Endothelial cell (in vitro differentiated cells): ENCODE measurements at places on chromosomes 4 and X. TPM values are rescaled to one million over a fixed set of nuclear protein-coding genes. Genes with fewer than 3 reads are reported as not detected.

Gene TEC
- 1.9 TPM for total RNA-seq

Gene AFM
- 0.64 TPM for total RNA-seq

Gene CCDC110
- total RNA-seq = 0.67 TPM

Gene SPATA4
- total RNA-seq = not detected

Gene STOX2
- 4.8 TPM for total RNA-seq

Gene RBMXL3
- total RNA-seq = not detected

DNA sequence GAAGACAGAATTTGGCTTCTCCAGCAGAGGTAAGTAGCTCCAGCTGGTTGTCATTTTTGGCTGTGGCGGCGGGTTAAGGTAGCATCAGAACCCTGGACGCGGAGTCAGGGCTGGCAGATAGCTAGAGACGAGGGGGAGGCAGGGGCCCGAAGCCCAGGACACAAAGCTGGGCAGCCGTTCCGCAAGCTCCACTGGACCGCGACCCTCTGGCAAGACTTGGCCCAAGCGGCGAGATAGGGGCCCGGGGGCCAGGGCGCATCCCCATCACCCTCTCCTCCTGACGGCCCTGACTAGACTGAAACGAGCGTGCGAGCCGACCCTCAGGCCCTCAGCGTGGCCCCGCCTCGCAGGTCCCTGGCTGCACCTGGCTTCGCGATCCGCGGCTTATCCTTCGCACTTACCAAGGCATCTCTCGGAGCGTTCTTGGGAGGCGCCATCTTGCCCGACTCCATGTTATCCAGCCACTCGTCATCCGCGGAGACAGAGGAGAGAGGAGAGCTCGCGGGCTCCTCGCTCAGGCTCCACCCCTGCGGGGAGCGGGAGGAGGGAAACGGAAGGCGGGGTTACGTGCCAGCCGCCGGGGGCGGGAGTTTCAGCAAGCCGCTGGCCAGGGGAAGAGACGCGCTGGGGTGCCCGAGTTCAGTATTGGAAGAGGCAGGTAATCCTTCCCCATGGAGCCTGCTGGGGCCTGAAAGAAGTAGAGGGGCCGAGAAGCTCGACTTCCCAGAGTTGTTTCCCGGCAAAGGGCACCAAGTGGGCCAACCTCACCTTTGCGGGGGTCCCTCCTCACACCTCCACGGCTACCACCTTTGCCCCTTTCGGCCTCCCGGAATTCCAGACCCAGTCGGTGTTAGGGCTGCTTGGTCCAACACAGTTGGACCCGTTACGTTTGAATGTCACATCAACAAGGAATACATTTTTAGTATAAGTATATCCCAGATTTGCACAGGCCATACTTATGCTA, at the start of gene TAF9B:
Gene TAF9B, minus strand, starts transcription at position 491 of the 964 bp plus-strand sequence. Its CDS starts 39 bp downstream, at position 452.
- peak within 1 kb of the TSS; percentile 89 for H3K4me3 ChIP-seq
- DNase-seq = peak; percentile 71
- peak within 1 kb of the TSS; percentile 42 for H3K27ac ChIP-seq
- H3K27me3 ChIP-seq = peaks cover 1% of the 10 kb centered on the region
- no peaks in the 10 kb centered on the region for H3K36me3 ChIP-seq
- H3K4me1 ChIP-seq = peaks cover 3% of the 10 kb centered on the region

- H3K4me3 ChIP-seq = no peak overlapping the region
- DNase-seq = no peak
- peaks cover 8% of the 10 kb centered on the region for H3K36me3 ChIP-seq
- peaks cover 2% of the 10 kb centered on the region for H3K27me3 ChIP-seq
- no peak overlapping the region for H3K27ac ChIP-seq
- H3K4me1 ChIP-seq = peaks cover 16% of the 10 kb centered on the region
Observed at GRCh38 chr4:129335276-129335675, 239.3 kb downstream of the C4orf33 start.

- peaks cover 1% of the 10 kb centered on the region for H3K27me3 ChIP-seq
- H3K27ac ChIP-seq = no peak overlapping the region
- no peaks in the 10 kb centered on the region for H3K4me1 ChIP-seq
- DNase-seq = no peak
- no peaks in the 10 kb centered on the region for H3K36me3 ChIP-seq
Observed at GRCh38 chrX:118675966-118676349, 51.4 kb upstream of the IL13RA1 start.

DNA sequence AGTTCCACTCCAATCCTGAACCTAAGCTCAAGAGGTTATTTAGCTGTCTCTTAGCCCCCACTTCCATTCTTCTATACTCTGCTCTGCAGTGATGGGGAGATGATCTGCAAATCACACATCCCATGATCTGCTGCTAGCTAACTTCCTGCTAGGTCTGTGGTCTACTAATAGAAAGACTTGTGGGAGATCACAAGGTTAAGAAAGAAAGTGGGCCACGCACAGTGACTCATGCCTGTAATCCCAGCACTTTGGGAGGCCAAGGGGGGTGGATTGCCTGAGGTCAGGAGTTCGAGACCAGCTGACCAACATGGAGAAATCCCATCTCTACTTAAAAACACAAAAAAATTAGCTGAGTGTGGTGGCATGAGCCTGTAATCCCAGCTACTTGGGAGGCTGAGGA, 471.1 kb upstream of the NWD2 start:
- H3K27ac ChIP-seq = no peak overlapping the region
- no peak overlapping the region for H3K4me3 ChIP-seq
- H3K27me3 ChIP-seq = peaks cover 3% of the 10 kb centered on the region

DNA sequence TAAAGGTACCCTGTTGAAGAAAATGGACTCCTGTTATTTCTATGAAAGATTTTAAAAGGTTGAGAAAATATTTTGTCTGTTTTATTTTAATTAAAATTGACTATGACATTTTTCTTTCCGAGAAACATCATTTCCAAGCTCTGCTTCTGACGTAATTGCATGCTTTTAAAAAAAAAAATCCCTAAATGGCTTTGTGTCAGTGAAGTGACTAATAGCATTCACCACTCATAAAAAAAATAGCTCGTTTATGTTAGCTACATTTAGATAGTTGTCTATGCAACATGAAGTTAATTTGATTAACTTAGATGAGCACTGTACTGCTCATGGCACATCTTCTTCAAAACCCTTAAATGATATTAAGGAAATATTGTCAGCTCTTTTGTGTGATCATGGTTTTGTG, 105.1 kb upstream of the KLHL13 start:
- no peak for DNase-seq
- H3K36me3 ChIP-seq = no peaks in the 10 kb centered on the region
- H3K27ac ChIP-seq = no peak overlapping the region
- no peaks in the 10 kb centered on the region for H3K27me3 ChIP-seq
- no peak overlapping the region for H3K4me3 ChIP-seq
- no peaks in the 10 kb centered on the region for H3K4me1 ChIP-seq

DNA sequence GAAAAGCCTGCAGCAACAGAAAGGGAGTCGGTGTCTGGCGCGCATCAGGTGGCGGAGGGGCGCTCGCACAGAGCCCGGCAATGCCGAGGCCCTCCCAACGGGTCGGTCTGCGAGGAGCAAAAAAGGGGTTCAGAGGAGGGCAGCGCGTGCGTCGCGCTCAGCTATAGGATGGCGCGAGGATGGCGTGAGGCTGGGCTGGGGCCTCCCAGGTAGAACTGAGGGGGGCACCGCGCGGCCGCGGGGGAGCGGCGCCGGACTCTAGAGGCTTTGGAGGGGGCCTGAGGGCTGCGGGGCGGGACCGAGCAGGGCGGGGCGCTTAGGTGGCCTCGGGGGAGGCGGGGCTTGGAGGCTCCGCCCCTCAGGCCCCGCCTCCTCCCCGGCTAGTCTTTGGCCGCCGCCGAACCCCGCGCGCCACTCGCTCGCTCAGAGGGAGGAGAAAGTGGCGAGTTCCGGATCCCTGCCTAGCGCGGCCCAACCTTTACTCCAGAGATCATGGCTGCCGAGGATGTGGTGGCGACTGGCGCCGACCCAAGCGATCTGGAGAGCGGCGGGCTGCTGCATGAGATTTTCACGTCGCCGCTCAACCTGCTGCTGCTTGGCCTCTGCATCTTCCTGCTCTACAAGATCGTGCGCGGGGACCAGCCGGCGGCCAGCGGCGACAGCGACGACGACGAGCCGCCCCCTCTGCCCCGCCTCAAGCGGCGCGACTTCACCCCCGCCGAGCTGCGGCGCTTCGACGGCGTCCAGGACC, at the start of gene PGRMC1:
Gene PGRMC1, plus strand, starts transcription at position 414 of the 751 bp plus-strand sequence. Its CDS starts 79 bp downstream, at position 493.
- peak within 1 kb of the TSS; percentile 97 for H3K27ac ChIP-seq
- H3K4me3 ChIP-seq = peak within 1 kb of the TSS; percentile 100
- peaks cover 4% of the 10 kb centered on the region for H3K27me3 ChIP-seq
- H3K4me1 ChIP-seq = peaks cover 19% of the 10 kb centered on the region

DNA sequence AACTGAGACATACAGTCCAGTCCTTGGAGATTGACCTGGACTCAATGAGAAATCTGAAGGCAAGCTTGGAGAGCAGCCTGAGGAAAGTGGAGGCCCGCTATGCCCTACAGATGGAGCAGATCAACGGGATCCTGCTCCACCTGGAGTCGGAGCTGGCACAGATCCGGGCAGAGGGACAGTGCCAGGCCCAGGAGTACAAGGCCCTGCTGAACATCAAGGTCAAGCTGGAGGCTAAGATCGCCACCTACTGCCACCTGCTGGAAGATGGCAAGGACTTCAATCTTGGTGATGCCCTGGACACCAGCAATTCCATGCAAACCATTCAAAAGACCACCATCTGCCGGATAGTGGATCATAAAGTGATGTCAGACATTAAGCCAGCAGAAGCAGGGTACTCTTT, 20.4 kb upstream of the FRMPD3 start:
- H3K36me3 ChIP-seq = peaks cover 5% of the 10 kb centered on the region
- H3K27ac ChIP-seq = no peak overlapping the region
- DNase-seq = peak; percentile 15
- H3K27me3 ChIP-seq = peaks cover 5% of the 10 kb centered on the region
- H3K4me3 ChIP-seq = no peak overlapping the region

GRCh38 chr4:187711586-187711985, 284.0 kb upstream of the ZFP42 start:
- H3K4me1 ChIP-seq = no peaks in the 10 kb centered on the region
- peaks cover 3% of the 10 kb centered on the region for H3K27me3 ChIP-seq
- H3K27ac ChIP-seq = no peak overlapping the region

DNA sequence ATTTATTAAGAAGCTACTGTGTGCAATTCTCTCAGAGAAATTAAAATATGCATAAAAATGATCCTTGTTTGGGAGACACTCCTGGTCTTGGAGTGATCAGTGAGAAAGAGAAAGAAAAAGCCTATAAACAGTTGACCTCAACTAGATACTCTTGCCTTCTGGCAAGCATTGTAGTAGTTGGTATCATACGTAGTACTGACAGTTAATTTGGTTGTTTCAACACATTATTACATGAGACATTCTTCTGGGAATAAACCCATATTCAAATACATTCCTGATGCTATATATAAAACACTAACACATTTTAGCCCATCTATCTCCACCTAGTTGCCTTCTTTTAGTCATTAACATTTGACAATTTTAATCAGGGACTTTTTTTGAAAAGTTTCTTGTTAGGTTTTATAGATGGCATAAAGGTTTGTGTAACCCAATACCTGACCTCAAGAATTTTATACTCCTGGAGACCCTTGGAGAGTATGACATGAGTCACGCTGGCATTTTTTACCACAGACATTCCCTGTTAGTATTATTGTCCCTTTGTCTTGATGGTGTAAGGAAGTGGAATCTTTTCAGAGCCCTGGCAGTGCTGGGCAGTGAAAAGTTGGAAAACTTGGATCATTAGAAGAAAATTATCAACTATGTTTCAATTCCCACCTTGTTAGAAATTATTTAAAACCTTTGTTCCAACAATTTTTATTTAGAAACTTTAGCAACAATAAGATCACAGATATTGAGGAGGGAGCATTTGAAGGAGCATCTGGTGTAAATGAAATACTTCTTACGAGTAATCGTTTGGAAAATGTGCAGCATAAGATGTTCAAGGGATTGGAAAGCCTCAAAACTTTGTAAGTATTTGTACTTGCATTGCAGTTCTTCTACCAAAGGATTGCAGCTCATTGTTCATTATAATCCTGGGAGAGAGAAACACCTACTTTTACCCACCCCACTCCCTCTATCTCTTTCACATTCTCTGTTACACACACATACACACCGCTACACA, 167.1 kb upstream of the PACRGL start:
- H3K4me1 ChIP-seq = no peaks in the 10 kb centered on the region
- no peak overlapping the region for H3K4me3 ChIP-seq
- peaks cover 2% of the 10 kb centered on the region for H3K27me3 ChIP-seq
- H3K27ac ChIP-seq = no peak overlapping the region

DNA sequence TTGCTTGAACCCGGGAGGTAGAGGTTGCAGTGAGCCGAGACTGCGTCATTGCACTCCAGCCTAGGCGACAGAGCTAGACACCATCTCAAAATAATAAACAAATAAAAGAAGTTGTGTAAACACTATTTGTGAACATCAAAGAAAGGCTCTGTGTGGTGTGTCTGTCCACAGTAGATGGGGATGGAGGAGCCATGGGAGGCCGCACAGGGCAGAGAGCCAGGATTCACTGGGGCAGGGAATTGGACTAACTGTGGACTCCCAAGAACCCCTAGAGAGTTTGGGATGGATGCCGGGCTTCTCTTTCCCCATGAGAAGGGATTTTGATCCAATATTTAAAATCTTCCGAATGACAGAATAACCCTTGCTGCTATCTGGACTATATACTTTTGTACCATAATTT, 26.5 kb downstream of the TBC1D1 start:
- H3K27me3 ChIP-seq = no peaks in the 10 kb centered on the region
- H3K36me3 ChIP-seq = no peaks in the 10 kb centered on the region

- peaks cover 15% of the 10 kb centered on the region for H3K36me3 ChIP-seq
- no peak overlapping the region for H3K4me3 ChIP-seq
- no peak for DNase-seq
Observed at GRCh38 chr4:163157157-163157556, 9.5 kb downstream of the NAF1 start.

GRCh38 chr4:56699537-56700105, 18.5 kb upstream of the HOPX start:
- H3K4me1 ChIP-seq = peaks cover 2% of the 10 kb centered on the region
- no peak for DNase-seq
- peaks cover 1% of the 10 kb centered on the region for H3K27me3 ChIP-seq
- H3K27ac ChIP-seq = no peak overlapping the region
- H3K36me3 ChIP-seq = no peaks in the 10 kb centered on the region

- no peak overlapping the region for H3K4me3 ChIP-seq
- H3K27ac ChIP-seq = no peak overlapping the region
- no peaks in the 10 kb centered on the region for H3K36me3 ChIP-seq
- no peak for DNase-seq
Observed at GRCh38 chr4:150779707-150780106, 197.8 kb downstream of the MAB21L2 start.

- H3K36me3 ChIP-seq = peaks cover under 1% of the 10 kb centered on the region
- H3K27me3 ChIP-seq = peaks cover 1% of the 10 kb centered on the region
- DNase-seq = no peak
Observed at GRCh38 chr4:147879676-147880075, 147.8 kb downstream of the ARHGAP10 start.

- H3K4me1 ChIP-seq = no peaks in the 10 kb centered on the region
- H3K4me3 ChIP-seq = no peak overlapping the region
- H3K27me3 ChIP-seq = no peaks in the 10 kb centered on the region
- DNase-seq = no peak
- no peaks in the 10 kb centered on the region for H3K36me3 ChIP-seq
Observed at GRCh38 chrX:45681891-45682290, 481.2 kb upstream of the DIPK2B start.
